ENCODE measurements at places on chromosomes 4 and X.

GRCh38 chrX:143500751-143501150 lies 16.5 kb downstream of the SPANXN3 start:
- no peak for DNase-seq

DNA sequence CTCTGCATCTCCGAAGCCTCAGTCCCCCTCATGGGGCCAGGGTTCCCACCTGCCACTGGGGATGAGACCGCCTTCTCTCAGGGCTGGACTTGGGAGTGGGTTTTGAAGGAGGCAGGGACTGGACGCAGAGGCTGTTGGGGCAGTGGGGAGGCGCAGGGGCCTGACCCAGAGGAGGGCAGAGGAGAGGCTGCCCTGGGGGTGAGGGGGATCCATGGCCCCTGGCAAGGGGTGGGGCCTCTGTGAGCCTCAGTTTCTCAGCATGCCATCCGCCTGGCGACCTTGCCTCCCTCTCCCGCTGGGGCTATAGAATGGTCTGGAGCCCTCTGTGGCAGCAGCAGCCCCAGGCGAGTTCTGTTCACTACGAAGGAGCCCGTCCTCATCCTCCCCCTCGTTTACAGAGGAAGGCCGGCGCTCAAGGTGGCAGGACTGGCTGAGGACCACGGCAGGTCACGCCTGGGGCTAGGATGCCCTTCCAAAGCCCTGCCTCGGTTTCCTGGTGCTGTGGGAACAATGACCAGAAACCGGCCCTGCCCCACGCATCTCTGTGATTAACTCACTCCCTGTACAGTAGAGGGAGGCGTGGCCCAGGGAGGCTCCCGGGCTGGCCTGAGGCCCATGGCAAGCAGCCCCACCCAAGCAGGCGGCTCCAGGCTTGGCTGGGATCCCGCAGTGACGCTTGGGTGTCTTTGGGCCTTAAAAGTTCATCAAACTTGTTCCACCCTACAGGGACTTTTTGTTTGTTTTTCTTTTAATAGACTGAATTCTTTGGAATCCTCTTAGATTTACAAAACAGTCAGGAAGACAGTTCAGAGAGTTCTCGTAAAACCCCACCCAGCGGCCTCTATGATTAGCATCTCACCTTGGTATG lies 16.0 kb upstream of the SH3TC1 start:
- DNase-seq: no peak

GRCh38 chr4:15418956-15419355 lies 8.9 kb upstream of the C1QTNF7 start:
- no peak for DNase-seq

DNA sequence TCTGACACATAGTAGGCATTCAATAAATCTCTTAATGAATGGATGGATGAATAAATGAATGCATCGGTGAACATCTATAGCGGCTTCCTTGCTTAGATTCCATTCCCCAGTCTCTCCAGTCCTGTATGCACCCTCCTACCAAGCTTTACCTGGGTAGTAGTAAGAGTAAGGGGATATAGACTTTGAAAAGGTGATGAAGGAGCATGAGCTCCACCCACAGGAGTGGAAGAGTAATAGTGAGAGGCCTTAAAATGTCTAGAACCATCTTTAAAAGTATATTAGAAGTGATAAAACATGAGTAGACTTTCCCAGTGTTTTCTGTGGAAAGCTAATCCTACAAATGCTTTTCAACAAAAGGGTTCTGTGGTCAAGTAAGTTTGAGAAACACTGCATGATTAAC lies 35.5 kb upstream of the GPC3 start:
- no peak for DNase-seq

GRCh38 chrX:102154900-102155805 lies 624 bp downstream of the BEX5 start:
- no peak for DNase-seq

DNA sequence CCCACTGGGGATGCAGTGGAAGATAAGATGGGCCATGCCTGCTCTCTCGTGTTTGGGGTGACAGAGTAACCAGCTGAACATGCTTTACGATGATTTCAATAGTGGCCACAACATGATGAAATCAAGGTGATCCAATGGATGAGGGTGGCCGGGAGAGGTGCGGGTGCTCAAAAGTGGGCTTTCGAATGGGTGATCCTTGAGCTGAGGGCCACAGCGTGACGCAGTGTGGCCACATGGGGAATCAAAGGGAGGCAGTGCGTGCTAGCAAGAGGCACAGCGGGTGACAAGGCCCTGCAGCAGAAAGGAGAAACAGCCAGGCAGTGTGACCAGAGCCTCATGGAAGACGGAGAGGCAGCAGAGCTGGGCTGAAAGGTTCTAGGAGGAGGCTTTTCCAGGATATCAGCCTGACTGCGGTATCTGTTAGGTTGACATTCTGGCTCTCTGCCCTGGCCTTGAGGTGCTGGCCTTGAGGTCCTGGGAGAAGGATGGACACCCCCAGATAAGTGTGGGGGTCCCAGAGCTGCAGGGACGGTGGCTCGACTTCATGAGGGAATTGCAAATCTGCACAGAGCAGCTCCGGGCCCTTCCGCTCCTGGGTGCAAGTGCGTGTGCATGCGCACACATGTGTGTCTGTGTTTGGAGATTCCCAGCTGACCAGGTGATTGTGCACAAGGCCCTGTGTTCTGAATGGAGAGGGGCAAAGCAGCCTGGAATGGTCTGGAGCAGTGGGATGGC lies 38.0 kb upstream of the GPR78 start:
- DNase-seq: no peak

GRCh38 chr4:56416349-56416748 lies 19.1 kb downstream of the PPAT start:
- DNase-seq: no peak

DNA sequence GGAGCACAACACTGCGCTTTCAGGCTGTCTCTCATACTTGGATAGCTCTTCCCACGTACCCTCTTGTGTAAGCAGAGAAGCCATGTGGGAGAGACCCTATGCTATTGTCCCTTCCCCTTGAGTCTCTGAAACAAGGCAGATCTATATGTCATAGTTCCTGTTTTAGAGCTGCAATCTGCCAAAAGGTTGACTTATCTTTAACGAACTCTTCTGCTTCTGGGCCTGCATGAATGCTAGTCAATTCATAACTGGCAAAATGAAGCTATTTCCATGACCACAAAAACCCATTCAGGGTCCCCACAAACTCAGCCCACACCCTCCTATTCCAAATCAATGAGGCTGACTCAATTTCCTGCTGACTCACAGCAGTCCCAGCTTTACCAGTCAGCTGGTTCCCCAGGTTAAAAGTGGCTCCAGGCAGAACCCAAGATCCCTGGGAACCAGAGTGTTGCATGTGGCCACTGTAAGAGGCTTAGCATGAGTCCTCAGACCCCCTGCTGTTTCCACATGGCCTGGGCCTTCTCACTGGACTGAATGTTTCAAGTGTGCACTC lies 25.3 kb upstream of the SOD3 start:
- no peak for DNase-seq

- no peak for DNase-seq
These were observed 476.3 kb upstream of the ADGRL3 start for GRCh38 chr4:60723796-60724195.

DNA sequence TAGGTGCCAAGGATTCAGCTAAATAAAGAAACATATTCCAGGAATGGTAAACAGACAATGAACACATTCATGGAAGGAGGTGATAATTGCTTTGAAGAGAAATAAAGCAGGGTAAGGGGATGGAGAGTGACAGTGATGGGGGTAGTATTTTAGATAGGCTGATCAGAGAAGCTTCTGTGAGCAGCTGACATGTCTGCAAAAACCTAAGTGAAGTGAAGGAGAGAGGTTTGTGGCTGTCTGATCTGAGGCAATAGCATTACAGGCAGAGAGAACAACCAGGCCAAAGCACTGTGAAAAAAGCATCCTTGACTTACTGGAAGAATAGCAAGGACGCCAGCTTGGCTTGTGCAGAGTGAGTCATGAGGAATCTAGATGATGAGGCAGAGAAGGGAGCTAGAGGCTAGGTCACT lies 271.9 kb upstream of the GATB start:
- no peak for DNase-seq

DNA sequence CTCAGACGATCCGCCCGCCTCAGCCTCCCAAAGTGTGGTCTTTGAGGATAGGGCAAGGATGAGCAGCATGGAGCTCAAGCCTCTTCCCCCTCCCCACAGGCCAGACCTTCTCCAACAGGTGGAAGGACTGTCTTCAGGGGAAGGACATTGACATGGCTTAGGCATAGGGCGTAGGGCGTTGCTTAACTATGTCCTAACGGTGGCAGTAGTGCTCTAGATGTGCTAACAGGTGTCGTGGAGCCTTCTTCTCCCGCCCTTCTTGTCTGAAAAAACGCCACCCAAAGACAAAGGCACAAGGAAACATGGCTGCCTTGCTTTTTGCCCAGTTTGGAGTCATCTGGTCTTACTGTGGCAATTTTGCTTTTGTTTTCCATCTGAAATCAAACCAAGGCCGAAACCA lies 219.8 kb downstream of the OR13H1 start:
- peak; percentile 62 for DNase-seq

- DNase-seq: no peak
These were observed 331.4 kb downstream of the RAPGEF2 start for GRCh38 chr4:159434114-159434870.

GRCh38 chrX:84153538-84153937 lies 34.5 kb downstream of the RPS6KA6 start:
- no peak for DNase-seq

GRCh38 chrX:46180258-46180687 lies 364.9 kb downstream of the ZNF674 start:
- no peak for DNase-seq

DNA sequence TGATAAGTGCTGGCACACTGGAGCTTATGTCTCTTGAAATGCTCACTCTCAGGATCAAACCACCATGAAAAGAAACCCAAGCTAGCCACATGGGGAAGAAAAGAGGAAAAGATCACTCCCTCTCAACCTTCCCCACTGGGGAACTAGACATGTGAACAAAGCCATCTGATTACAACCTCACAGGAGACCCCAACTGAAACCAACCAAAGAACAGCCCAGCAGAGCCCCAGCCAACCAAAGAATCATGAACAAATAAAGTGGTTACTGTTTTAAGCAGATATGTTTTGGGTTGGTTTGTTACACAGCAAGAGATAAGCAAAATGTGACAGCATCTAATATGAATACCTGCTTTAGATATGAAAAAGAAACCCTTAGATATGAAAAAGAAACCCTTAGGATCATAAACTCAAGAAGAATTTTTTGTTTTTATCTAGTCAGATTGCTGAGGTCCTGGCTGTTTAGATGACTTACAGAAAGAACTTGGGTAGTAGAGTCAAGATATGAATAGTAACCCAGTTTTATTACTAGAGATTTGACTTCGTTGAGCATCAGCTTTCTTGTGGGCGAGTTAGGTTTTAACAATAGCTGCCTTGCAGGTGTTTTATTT lies 23.7 kb upstream of the TLR7 start:
- no peak for DNase-seq

- DNase-seq: no peak
These were observed 57.9 kb downstream of the CFAP299 start for GRCh38 chr4:80393246-80393969.

GRCh38 chr4:17512973-17513665 lies 1.2 kb upstream of the QDPR start:
- no peak for DNase-seq

GRCh38 chr4:111266937-111267336 lies 644.1 kb upstream of the PITX2 start:
- no peak for DNase-seq

DNA sequence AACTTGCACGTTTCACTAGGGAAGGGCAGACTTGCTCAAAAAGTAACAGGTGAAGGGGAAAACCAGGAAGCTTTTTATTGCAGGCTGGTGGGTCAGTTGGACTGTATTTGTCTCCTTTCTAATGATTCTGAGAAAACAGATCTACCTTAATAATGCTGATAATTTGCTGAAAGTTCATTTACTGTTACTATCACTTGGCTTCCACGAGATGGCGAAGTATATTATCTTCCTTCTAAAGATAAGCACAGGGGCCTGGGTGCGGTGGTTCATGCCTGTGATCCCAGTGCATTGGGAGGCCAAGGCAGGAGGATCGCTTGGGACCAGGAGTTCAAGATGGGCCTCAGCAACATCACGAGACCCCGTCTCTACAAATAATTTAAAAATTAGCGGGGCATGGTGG lies 16.4 kb downstream of the CCKAR start:
- DNase-seq: no peak

DNA sequence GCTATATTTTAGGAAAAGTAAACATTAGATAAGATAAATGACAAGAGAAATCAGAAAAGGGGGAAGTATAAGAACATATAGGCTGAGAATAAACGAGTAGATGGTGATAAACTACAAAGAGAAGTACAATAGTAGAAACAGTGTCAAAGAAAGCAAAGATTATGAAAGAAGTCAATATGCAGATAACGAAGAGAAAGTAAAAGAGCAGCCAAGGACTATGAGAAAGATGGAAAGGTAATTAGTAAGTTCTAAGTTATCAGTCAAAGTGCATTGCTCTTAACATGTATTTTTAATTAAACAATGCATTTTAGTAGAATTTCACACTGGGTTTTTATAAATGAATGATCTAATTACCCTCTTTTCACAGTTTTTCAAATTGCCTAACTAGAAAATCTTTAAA lies 1801.3 kb upstream of the PCDH10 start:
- DNase-seq: no peak

DNA sequence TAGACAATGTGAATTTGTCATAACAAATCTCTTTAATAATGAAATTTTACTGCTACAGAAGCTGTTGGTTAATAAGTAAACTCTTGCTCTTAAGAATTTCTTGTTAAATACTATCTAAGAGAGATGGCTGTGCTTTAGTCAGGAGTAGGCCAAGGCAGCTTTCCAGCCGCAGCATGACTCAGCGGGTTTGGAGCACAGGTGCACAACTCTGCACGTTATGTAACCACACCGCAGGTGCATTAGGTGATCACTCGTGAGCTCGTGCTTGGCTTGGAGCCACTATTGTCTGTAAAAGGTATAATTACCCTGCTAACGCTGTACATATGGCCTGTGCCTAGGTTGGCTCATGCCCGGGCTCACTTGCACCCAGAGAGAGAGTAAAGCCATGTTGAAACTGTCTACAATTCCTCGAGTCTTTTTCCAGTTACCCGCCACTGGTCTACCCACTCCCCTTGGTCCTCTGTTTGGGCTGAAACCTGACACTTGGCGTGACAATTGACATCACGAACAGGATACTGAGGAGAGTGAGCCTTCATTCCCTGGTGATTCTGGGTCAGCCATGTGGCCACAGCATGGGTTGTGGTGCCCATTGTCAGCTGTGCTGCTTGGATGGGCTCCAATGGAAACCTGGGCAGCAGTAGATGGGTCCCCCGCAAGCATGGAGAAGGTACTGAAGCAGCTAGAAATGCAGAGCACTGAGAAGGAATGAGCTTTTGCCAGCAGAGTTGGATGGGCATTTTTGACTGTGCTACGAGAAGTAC lies 18.4 kb upstream of the ANAPC4 start:
- DNase-seq: no peak

DNA sequence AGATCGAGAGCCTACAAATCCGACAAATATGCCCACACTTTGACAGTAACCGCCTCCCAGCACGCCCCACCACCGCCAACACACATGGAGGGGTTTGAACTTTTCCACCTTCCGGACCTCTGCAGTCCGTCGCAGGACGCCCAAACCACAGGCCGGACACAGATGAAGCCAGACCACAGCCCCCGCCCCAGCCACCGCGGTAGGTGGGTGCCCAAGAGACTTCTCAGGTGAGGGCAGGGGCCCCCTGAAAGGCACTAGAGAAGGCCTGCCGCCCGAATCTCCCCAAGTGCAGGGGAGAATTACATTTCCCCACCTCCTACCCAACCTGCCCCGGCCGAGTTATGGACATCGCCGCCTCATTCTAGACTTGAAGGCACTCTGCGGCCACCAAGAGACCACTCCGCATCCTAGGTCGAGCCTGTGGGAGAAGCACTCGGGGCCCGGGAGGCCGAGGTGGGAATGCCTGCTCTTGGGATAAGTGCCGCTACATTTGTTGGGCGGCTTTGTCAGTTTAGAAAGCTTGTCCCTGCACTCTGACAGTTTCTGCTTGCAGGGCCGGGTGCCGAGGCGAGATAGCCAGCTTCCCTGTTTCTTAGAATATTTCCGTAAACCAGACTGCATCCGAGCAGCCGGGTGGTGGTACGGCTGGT lies 21.5 kb downstream of the HAND2 start:
- DNase-seq: no peak

Data from activated T-helper 1 cell treated with Interleukin-2 at 50 U/mL for 16 hours (primary cell).